ENCODE measurements at places on chromosomes 7 and 10. TPM values are rescaled to one million over a fixed set of nuclear protein-coding genes. Genes with fewer than 3 reads are reported as not detected.

DNA sequence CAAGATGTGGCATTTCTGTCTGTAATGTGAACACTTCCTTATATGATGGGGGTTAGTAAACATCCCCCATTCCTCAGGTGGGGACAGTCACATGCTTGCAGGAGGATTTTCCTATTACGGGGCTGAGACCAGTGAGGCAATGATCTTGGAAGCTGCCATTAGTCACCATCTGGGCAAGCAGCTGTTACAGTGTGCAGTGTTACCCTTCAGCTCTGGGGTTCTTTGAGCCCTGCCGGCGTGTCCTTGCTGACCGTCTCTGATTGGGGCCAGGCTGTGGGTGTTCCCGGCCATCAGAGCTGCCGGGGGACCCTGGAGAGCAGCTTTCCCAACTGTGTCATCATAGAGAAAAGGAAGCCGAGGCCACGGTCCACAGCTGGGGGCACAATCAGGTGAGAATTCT is 126.8 kb upstream of the FAM20C start:
- no peaks in the 10 kb centered on the region for H3K36me3 ChIP-seq
- H3K27me3 ChIP-seq: no peaks in the 10 kb centered on the region
- DNase-seq: no peak

GRCh38 chr7:156474241-156474743 is 166.3 kb upstream of the RNF32 start:
- H3K27ac ChIP-seq: no peak overlapping the region
- H3K36me3 ChIP-seq: no peaks in the 10 kb centered on the region
- H3K27me3 ChIP-seq: peaks cover 17% of the 10 kb centered on the region
- no peaks in the 10 kb centered on the region for H3K4me1 ChIP-seq
- DNase-seq: no peak

DNA sequence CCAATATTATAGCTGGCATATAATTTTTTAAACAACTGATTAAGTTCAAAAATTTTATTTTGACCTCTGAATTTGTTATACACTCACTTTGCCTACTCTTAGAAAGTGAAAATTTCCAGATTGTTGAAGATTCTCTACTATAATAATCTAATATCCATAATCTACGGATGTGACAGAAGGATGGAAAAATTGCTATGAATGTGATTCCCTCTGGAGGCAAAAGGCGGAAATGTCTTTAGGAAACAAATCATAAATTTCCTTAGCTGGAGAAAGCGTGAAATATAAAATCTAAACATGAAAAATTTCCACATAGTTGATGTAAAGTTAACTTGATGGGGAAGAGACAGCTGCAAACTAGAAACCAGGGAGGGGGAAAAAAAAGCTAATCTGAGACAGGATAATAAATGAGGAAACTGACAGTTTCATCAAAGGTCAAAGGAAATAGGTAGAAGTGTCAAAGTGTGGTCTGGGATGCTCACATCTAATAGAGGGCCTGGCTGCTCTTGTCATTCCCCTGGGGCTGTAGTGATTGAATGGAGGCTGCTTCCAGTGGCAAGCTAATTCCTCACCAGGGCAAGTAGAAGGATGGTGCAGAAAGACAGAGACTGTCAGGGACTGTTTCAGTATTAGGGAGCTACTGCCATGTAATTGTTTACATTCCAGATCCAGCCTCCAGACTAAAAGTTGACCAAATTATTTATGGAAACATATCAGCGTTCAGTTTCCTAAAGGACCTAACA is 264.5 kb downstream of the SDHAF3 start:
- no peaks in the 10 kb centered on the region for H3K4me1 ChIP-seq
- no peak overlapping the region for H3K4me3 ChIP-seq
- no peak for DNase-seq
- no peaks in the 10 kb centered on the region for H3K36me3 ChIP-seq
- H3K27me3 ChIP-seq: no peaks in the 10 kb centered on the region
- no peak overlapping the region for H3K27ac ChIP-seq

- H3K4me3 ChIP-seq: no peak overlapping the region
- no peaks in the 10 kb centered on the region for H3K27me3 ChIP-seq
- peak; percentile 27 for DNase-seq
- H3K27ac ChIP-seq: peak overlapping the region; percentile 88
- H3K36me3 ChIP-seq: no peaks in the 10 kb centered on the region
Measured at GRCh38 chr10:69425511-69426298, 9.0 kb upstream of the TACR2 start.

GRCh38 chr10:35223016-35223415 is 96.4 kb downstream of the CREM start:
- H3K4me1 ChIP-seq: peaks cover 3% of the 10 kb centered on the region
- no peak for DNase-seq
- H3K4me3 ChIP-seq: no peak overlapping the region
- no peaks in the 10 kb centered on the region for H3K36me3 ChIP-seq
- H3K27me3 ChIP-seq: no peaks in the 10 kb centered on the region
- H3K27ac ChIP-seq: no peak overlapping the region

DNA sequence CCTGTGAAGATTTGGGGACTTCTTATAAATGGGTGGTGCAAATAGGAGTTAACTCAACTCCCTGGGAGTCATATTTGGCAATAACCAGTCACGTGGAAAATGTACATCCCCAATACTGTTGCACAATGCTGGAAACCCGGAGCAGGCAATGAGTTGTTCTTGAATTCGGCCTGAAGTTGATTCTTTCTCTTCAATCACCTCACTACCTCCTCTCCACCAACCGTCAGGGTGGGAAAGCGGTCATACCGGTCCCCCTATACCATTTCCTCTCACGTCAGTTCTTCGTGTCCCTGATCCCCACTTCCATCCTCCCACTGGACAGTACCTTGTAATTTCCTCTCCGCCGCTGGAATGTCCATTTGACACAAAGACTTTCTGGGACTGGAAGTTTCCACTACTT is 2.8 kb downstream of the GIMAP5 start:
- H3K4me3 ChIP-seq: peak overlapping the region; percentile 65
- peaks cover 69% of the 10 kb centered on the region for H3K36me3 ChIP-seq
- DNase-seq: peak; percentile 44
- H3K27me3 ChIP-seq: no peaks in the 10 kb centered on the region
- H3K27ac ChIP-seq: peak overlapping the region; percentile 64
- H3K4me1 ChIP-seq: peaks cover 59% of the 10 kb centered on the region

- H3K27me3 ChIP-seq: no peaks in the 10 kb centered on the region
- H3K36me3 ChIP-seq: no peaks in the 10 kb centered on the region
- H3K27ac ChIP-seq: no peak overlapping the region
- no peak overlapping the region for H3K4me3 ChIP-seq
- H3K4me1 ChIP-seq: peaks cover 3% of the 10 kb centered on the region
- DNase-seq: no peak
Measured at GRCh38 chr7:148537435-148537834, 53.1 kb upstream of the C7orf33 start.

GRCh38 chr7:99734987-99735386 is at the start of gene CYP3A7:
Gene CYP3A7, minus strand, starts transcription at chr7:99735196. Its CDS starts 103 bp downstream, at chr7:99735093.
- no peak for DNase-seq
- no peaks in the 10 kb centered on the region for H3K4me1 ChIP-seq
- H3K27me3 ChIP-seq: no peaks in the 10 kb centered on the region
- H3K36me3 ChIP-seq: no peaks in the 10 kb centered on the region
- H3K4me3 ChIP-seq: no peak within 1 kb of the TSS

DNA sequence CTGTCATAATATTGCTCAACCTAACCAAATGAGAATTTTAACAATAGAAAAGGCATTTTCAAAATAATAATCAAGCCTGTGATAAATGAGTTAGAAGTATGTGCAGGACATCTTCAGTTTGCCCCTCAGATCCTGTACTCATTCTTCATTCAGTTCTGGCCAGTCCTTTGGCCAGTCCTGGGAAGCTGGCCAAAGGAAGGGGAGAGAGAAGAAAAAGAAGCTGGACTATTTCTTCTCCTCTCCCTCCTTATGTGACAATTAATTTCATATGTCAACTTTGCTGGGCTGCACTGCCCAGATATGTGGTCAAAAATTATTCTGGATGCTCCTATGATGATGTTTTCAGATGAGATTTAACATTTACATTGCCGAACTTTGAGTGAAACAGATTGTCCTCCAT is 31.6 kb upstream of the ITGB8 start:
- H3K4me3 ChIP-seq: no peak overlapping the region
- no peaks in the 10 kb centered on the region for H3K4me1 ChIP-seq
- no peak for DNase-seq
- no peaks in the 10 kb centered on the region for H3K36me3 ChIP-seq
- H3K27ac ChIP-seq: no peak overlapping the region
- H3K27me3 ChIP-seq: no peaks in the 10 kb centered on the region

DNA sequence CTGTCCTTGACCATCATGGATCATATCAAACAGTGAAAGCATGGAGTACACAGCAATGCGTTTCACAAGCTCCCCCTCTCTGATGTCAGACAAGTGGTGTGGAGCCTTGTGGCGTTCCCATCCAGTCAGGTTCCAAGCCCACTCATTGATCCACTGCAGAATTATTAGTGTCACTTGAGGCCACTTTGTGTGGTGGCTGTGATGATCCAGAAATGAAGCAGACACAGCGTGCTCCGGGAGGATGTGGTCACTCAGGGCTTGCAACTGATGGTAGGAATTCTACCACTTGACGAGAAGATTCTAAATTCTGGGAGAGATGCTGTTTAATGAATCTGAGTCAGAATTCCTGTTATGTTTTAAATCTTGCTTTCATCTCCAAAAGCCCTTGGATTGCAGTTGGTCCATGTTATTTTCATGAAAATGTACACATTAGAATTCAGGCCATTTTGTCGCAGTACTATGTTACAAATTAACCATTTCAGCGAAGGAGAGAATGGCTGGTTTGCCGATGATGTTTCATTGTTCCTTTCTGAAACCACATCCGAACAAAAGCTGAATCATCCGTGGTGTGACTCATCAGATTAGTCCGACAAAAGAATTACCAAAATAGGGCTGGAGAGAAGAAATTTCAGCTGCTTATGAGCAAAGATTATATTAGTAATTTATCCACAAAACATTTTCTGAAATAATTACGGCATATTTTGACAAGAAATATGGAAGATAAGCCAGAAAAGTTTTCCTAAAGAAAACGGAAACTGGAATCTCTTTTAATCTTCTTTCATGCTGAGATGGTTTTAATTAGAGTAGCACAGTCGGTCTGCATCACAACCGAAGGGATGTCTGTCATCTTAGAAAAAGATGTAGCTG is 48.1 kb downstream of the INSYN2A start:
- no peaks in the 10 kb centered on the region for H3K27me3 ChIP-seq
- H3K36me3 ChIP-seq: no peaks in the 10 kb centered on the region
- H3K4me1 ChIP-seq: no peaks in the 10 kb centered on the region
- H3K4me3 ChIP-seq: no peak overlapping the region
- no peak overlapping the region for H3K27ac ChIP-seq

ZPBP gene
- total RNA-seq: not detected

TMEM229A gene
- total RNA-seq: not detected

ZRANB1 gene
- total RNA-seq: 22.2 TPM

RADIL gene
- not detected for total RNA-seq

GPR15LG gene
- total RNA-seq: not detected

AASS gene
- 1.5 TPM for total RNA-seq

NCF1 gene
- total RNA-seq: 4.5 TPM
